Smooth muscle cell of the brain vasculature (primary cell): ENCODE measurements at places on chromosomes 13 and 19.

- no peak for DNase-seq
Observed at GRCh38 chr19:1634938-1635243, 17.5 kb downstream of the TCF3 start.

GRCh38 chr19:4829001-4829712 is 2.4 kb downstream of the TICAM1 start:
- DNase-seq: no peak

DNA sequence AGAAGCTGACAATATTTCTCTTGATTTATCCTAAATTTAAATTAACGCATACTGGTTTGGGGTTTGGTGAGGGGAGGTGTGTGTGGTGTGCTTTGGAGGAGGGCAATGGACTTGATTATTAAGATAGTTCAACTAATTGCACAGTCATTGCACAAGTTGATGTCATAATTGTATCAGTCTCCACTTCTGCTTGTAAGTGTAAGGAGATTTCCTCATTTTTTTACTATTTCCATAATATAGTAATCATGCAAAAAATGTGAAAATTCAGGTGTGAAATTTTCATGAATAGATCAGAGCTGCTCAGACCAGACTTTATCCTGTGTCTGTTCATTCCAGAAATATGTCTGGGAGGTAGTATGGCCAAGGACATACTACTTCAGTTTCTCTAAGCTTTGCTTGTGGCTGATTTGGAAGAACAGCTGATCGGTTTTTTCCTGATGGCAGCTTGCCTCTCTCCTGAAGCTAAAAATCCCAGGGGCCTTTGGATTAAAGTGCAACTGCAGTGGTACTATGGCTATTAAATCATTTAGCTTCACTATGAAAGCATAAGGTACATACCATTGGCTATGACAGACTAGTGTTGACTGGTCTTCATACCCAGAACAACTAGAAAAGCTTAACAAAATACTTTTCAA is 201.8 kb upstream of the MIR17HG start:
- DNase-seq: no peak

GRCh38 chr19:29086646-29087045 is 126.3 kb downstream of the UQCRFS1 start:
- no peak for DNase-seq

- DNase-seq: no peak
Observed at GRCh38 chr13:105349082-105349723, 1186.3 kb downstream of the EFNB2 start.

DNA sequence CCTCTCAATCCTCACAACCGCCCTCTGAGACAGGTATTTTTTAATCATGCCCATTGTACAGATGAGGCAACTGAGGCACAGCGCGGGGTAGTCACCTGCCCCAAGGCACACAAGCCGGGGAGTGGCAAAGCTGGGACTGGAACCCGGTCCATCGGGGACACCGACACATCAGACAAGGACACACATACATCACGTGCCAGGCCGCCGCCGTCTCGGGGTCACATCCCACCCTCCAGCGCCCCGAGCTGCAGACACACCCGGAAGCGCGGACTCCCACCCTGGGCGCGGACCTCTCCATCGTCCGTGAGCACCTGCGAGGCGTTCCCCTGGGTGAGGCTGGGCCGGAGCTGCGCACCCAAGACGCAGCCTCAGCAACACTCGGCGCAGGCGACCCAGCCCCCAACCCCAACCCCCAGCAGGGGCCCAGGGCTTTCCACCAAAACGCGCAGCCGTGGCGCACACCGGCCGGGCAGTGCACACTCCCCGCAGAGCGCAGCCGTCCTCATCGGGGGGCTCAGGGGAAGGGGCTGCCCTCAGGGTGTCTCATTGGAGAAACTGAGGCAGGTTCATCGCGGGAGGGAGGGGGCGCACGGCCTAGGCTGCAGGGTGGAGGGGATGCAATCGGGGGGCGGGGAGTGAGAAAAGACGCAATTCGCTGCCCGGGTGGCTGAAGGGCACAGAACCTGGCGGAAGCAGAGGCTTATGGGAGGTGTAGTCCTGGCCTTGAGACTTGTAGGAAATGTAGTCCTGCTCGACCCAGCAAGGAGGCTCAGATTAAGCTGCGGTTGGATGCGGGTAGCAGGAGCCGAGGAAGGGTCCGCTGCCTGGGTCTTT is 1.9 kb upstream of the LMTK3 start:
- DNase-seq: no peak
